ENCODE measurements at places on chromosomes 4 and X.

DNA sequence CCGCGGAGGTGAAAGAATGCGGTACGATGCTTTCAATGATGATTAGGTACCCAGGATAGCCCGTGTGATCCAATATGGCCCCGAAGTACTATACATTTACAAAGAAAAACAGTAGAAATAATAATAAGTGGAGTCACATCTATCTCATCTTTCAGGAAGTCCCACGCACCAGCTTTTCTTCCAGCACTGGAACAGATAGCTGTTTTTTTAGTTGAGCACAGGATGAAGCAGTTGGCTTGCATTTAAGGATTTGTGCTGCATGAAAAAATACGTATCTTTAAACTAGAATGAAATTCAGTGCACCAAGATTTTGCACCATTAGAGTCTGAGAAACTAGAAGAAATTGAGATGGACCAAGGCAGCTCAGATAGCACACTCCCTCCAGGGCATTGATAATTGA is 44.1 kb downstream of the SMIM20 start:
- no peak for DNase-seq

DNA sequence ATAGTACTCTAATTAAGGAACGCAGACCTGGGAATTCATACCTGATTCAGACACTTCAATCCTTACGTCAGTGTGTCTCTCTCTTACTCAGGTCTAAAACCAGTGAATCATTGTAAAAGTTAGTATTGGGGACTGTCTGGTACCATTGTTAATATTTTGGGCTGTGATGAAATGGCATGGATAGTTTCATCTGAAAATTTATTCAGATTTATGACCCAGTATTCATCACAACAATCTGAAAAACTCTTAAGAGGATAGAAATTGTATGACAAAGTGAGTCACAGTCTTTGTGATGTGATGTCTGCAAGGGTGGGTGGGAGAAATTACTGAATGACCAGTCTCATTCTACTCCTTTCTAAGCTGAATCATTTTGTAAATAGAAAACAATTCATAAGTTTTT is 10.3 kb downstream of the FGF2 start:
- DNase-seq: no peak

GRCh38 chr4:5839751-5840674 is 52.9 kb downstream of the CRMP1 start:
- DNase-seq: no peak

- no peak for DNase-seq
Measured at GRCh38 chr4:102574317-102574716, 73.2 kb downstream of the NFKB1 start.

DNA sequence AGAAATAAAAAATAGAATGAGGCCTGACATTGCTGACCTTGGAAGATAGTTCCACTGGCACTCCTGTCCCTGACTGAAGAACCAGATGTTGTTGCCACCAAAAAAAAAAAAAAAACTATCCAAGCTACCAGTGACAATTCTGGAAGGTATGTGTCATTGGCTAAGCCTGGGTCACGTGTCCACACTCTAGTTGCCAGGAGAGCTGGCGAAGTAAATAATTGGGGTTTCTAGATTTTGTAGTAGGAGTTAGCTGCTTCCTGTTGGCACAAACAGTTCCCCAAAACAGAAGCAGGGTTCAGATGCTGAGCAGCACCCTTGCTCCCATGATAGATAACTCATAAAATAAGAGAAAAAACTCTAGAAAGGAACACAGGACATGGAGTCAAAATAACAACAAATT is 20.5 kb downstream of the MND1 start:
- DNase-seq: no peak

- no peak for DNase-seq
Measured at GRCh38 chr4:150217808-150218207, 139.6 kb downstream of the DCLK2 start.

DNA sequence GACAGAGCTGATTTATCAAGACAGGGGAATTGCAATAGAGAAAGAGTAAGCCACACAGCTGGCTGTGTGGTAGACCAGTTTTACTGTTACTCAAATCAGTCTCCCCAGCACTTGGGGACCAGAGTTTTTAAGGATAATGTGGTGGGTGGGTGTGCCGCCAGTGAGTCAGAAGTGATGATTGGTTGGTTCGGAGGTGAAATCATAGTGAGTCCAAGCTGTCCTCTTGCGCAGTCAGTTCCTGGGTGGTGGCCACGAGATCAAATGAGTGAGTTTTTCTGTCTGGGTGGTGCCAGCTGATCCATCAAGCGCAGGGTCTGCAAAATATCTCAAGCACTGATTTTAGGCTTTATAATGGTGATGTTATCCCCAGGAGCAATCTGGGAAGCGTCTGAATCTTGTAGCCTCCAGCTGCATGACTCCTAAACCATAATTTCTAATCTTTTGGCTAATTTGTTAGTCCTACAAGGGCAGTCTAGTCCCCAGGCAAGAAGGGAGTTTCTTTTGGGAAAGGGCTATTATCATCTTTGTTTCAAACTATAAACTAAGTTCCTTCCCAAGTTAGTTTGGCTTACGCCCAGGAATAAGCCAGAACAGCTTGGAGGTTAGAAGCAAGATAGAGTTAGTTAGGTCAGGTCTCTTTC is 44.0 kb upstream of the PPP1R2C start:
- DNase-seq: no peak

- no peak for DNase-seq
Measured at GRCh38 chrX:50403903-50404302, 66.7 kb downstream of the DGKK start.

- no peak for DNase-seq
Measured at GRCh38 chr4:138182838-138183426, 59.2 kb downstream of the SLC7A11 start.

DNA sequence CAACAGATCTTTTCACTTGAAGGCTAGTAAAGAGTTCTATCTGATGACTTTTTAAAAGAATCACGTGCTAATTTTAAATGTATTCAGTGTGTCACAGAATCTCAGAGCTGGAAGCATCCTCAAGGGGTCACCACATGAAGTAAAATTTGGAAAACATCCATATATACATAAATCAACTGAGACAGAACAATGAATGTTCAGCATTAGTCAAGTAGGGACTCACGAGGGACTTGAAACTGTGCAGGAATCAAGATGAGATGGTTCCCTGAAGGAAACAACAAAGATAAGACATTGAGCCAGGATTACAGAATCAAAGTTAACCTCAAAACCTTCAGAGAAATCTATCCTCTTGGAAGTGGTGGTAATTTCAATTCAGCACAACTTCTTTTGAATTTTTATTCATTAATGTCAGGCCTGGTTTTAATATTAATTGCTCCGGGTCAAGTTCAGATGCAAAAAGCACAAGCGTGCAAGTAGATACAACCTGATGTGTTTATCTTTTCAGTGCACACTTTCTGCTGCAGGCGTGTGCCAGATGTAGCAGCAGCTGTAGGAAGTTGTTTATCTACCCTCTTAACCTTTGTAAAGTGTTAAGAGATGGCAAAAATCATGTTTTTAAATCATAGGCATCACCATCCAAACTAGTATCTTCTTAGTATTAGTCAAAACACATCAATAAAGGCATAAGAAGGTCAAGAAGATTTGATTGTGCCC is 87.7 kb upstream of the SRD5A3 start:
- no peak for DNase-seq

DNA sequence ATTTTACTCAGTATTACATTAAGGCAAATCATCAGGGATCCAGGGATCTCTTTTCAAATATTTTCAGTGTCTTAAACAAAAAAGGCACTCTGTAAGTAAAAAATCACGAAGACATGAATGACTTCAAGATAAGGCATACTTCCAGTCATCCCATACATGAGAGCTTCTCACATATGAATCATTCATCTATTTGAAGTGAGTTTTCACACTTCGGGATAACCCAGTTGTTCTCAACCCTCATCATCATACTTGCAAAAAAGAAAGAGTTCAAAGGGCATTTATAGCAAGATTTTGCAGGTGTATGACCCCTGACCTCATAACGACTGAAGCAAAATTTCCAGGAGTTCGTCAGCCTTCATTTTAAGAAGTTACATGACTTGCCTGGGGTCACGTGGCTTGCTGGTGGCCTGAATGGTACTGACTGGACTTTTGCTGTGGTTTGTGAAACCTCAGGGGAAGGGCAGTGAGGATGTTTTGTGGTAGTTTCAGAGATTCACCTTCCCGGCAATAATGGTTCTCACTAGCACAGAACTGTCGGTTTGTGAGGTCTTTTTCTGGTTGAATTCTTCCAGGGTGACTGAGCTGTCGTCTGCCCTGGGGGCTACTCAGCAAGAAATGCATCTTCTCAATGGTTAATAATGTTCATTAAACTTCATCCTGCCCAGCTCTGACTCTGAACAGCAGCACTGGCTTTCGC is 115.8 kb upstream of the SHISA3 start:
- no peak for DNase-seq

DNA sequence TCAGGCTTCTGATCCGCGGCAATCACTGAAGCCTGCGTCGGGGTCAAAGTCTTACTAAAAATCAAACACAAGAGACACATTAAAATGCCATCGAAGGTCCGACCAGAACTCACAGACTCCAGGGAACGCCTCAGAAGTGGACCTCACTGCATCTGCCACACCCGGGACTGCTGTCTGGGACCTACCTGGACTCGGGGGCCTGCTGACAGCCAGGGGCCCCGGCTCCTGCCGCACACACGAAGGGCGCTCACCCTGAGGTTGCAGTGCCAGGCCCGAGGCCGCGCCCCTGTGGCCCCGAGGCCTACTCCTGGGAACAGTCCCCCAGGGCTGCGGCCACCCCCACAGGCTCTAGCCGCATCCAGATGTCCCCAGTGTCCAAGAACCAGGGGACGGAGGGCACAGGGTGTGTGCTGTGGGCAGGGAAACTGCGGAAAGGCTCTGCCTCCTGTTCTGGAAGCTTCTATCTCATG is 7.4 kb downstream of the CTBP1 start:
- DNase-seq: no peak

- no peak for DNase-seq
Measured at GRCh38 chrX:129007631-129008030, 515.7 kb downstream of the SMARCA1 start.

DNA sequence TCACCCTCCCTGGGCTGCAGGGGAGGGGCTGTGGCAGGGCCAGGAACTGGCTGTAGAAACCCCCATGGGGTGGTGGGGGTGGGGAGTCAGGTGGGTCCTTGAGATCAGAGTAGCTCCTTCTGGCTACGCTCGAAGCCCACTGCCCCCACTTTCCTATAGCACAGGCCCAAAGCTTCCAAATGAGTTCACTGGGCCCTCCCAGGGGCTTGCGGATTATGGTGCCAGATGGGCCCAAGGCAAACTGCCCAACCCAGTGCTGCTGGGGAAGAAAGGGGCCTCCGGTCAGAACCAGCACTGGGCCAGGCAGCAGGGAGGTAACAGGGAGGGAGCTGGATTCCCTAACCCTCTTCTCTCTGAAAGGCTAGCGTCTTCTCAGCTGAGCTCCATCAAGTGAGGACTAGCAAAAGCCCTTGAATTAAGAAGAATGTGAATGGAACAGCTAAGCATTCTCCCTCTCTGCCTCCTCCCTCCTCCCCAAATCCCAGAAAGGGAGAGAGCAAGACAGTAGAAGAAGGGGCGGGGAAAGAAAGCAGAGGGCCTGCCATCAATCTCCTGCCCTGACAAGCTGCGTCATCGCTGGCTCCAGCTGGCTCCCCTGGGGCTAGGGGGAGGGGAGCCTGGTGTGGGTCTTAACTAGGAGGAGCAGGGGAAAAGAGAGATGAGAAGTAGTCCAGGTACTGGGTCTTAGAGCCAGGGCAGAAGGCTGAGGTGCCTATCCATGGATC is 34.7 kb downstream of the FRMPD3 start:
- DNase-seq: no peak

DNA sequence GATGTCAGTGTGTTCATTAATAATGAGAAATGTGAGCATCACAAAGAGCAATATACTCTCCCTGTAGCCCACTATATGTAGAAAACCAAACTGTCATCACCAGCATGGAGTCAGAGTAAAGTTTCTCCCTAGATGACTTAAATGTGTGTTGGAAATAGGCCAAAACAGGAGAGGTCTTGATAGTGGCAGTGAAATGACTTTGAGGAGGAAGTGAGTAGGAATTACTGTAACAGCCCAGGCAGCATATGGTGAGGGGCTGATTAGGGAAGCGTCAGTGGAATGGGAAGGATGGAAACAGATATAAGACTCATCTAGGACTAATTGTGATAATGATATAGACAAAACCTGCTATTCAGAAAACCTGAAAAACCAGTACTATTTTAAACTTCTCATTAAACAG is 83.9 kb downstream of the ATXN3L start:
- no peak for DNase-seq

DNA sequence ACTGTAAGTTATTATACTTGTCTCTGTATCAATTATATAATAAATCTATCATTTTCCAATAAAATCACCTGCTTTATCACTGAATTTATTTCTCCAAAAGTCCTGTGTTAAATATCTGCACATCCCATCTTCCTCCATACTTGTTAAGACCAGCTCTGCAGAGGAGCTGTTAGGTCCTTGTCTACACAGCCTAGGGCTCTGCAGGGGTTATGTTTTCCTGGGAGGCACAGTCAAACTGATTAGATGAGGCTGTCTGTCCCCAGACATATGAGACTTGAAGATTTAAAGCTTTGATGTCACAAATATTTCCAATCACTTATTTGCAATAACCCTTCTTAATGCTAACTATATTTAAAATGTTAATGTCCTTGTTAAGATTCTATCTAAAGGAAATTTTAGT is 446.8 kb downstream of the TRAM1L1 start:
- DNase-seq: no peak

- DNase-seq: no peak
Measured at GRCh38 chr4:119942806-119943205, 123.8 kb downstream of the MAD2L1 start.

DNA sequence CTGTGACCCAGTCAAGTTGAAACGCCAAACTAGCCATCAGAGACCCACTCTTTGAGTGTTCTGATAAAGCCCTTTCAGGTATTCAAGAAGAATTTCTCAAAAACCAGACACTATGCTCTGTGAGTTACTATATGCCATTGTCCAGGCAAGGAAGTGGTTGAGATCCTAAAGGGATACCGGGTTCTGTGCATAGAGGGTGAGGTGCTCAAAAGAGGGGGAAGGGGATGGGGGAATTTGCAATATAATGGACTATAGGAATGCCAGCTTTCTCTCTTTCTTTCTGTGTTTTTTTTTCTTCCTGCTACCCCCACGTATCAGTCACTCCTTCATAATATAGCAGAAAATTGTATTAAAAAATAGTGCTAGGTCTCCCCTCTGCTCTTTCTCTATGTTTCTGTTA is 1619.0 kb downstream of the STIM2 start:
- no peak for DNase-seq

DNA sequence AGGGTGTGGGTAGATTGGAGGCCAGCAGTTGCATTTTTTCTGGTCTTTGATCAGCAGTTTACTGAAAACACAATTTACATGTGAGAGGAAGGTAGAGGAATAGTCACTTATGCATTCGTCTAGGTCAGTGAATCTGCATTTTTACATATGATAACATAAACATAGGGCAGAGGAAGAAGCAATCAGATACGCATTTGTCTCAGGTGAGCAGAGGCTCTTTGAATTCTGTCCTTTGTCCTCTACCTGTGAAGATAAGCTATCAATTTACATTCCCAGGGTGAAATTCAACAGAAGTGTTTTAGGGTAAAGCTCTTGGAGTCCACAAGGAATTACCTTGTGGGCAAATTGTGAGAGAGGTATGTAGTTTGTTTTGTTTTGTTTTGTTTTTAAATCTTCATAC is 306.5 kb downstream of the MAGEB5 start:
- DNase-seq: no peak

- DNase-seq: no peak
Measured at GRCh38 chr4:87551361-87551760, 22.2 kb upstream of the SPARCL1 start.

GRCh38 chr4:6097581-6097980 is 79.3 kb upstream of the C4orf50 start:
- no peak for DNase-seq

- DNase-seq: no peak
Measured at GRCh38 chr4:167023364-167023925, 210.8 kb downstream of the SPOCK3 start.

- no peak for DNase-seq
Measured at GRCh38 chr4:160217352-160217751, 1114.5 kb downstream of the RAPGEF2 start.

All from activated T-helper 1 cell treated with anti-CD3 and anti-CD28 coated beads, Interleukin-12 subunit alpha, Interleukin-12 subunit beta, Interleukin-2, Interleukin-4 antibody, amounts not matched to agents 30 ng/mL and 10 ng/mL and 1 ng/mL, durations not matched to agents 14 hours and 24 hours and 36 hours (primary cell).